Adrenal gland (tissue), 19 donors: ENCODE measurements at places on chromosomes 2 and 18.

DNA sequence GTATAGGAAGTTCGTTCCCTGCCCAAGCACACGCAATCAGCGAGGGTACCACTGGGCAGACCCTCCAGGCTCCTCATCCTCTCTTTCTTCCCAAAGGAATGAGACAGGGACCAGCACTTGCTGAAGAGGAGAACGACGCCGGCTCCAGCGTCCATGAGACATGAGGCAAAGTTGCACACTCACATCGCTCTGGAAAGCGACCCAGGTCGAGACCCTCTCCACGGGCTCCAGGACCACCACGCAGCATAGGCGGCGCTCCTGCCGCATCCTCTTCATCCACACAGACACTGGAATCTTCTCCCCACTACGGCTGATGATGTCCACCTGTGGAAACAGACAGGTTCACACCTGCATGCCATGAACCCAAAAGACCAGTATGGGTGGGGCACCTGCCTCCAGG lies 10.8 kb downstream of the PASK start:
- no peak for DNase-seq

DNA sequence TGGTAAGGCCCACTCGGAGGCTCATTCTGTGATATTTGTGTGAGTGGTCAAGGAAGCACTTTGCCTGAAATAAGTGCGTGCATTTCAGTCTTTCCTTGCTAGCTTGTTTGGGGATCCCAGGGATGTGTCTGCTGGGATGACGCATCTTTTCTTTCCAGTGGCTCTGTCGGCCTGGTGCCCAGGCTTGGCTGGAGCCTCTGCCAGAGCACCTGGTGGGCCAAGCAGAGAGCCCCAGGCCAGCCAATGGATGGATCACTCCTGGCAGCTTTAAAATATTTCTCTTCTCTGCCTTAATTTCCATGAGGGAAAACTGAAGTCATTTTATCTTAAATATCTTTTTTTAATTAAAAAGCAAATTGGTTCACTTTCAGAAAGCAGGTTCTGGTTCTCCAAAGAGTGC lies 501.8 kb upstream of the HS6ST1 start:
- DNase-seq = no peak

GRCh38 chr2:207993151-207993763 lies 32.1 kb downstream of the PLEKHM3 start:
- peak; percentile 58 for DNase-seq

- no peak for DNase-seq
These were observed 100.5 kb upstream of the MEIS1 start for GRCh38 chr2:66334237-66335029.

GRCh38 chr18:57533006-57533867 lies 53.3 kb downstream of the FECH start:
- peak; percentile 53 for DNase-seq

DNA sequence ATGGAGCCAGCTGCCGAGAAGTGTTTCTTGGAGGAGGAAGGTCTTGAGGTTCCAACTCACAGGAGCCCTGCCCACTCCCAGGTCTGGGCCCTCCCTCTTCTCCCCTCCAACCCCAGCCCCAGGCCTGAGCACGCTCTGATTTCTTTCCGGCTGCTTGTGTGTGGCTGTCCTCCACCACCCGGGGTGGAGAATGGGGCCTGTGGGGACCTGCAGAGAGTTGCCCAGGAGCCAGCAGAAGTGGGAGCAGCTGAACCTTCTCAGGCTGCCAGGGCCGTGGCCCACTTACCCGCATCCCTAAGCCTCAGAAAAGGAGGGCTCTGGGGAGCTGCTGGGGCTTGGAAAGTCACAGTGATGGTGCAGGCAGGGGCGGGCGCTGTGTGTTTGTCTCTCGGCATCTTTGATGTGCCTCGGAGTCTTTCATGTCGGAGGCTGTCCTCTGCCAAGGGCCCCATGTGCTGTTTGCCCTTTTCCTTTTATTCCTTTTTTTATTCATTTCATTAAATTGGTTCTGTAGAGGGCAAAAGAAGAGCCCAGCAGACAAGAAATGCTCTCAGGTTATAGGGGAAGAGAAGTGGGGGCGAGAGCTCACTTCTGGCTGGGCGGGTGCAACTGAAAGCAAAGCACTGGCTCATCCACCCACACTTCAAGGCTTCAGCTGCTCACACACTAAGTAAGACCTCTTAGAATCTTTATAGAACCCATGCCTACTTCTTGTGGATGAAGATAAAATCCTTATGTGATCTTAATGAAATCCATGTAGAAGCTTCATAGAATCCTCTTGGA lies 52.5 kb downstream of the SDC1 start:
- peak; percentile 5 for DNase-seq

- DNase-seq = no peak
These were observed 228.5 kb downstream of the RNF144A start for GRCh38 chr2:7145707-7146106.

GRCh38 chr2:203936949-203937348 lies 386 bp downstream of the ICOS start:
- no peak for DNase-seq
